ENCODE measurements at places on chromosomes 11 and 22.
A peak's percentile ranks its signal among the peaks of the same experiment; 100 is the strongest.

- DNase-seq: no peak
These were observed 46.2 kb downstream of the C11orf71 start for GRCh38 chr11:114354076-114354475.

GRCh38 chr11:33134276-33134675 is 27.0 kb downstream of the CSTF3 start:
- DNase-seq: no peak

GRCh38 chr22:47853750-47854149 is 1091.3 kb downstream of the TBC1D22A start:
- no peak for DNase-seq

DNA sequence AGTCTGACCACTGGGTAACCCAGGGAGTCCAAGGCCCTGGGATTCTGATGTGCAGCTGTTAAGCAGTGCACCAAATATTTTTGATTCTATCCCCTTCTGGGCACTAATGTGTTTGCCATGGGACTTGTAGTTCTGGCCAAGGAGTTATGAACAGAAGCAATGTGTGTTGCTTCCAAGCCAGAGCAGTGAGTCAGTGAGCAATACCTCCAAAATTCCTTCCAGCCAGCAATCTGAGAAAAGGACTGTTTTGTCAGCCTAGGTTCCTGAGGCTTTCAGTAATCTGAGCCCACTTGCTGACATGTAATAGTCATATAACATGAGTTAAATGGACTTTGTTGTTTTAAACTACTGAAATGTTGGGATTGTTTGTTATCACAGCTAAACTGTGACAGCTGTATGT is 311.4 kb downstream of the NELL1 start:
- no peak for DNase-seq

DNA sequence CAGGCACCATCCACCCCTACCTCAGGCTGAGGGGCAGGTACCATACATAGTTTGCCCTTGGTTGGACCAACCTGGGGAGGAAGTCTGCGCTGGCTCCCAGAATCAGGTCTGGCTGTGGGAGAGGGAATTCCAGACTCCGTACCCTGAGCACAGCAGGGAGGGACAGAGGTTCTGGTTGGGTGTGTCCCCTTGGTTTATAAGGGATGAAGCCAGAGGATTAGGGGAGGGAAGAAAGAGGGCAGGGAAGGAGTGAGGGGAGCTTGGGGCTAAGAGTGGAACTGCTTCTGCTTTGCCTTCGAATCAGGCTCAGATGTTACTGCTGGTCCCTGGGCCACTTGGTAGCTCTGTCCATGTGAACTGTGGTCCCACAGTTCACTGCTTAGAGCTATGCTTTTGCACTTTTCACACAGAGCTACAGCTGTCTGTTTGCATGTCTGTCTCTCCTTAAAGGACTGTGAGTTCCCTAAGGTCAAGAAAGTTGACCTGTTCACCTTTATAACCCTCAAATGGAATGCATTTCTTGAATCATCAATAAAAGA is 9.2 kb downstream of the MMP20 start:
- DNase-seq: no peak

GRCh38 chr11:12979928-12980689 is 29.0 kb upstream of the RASSF10 start:
- peak; percentile 24 for DNase-seq

DNA sequence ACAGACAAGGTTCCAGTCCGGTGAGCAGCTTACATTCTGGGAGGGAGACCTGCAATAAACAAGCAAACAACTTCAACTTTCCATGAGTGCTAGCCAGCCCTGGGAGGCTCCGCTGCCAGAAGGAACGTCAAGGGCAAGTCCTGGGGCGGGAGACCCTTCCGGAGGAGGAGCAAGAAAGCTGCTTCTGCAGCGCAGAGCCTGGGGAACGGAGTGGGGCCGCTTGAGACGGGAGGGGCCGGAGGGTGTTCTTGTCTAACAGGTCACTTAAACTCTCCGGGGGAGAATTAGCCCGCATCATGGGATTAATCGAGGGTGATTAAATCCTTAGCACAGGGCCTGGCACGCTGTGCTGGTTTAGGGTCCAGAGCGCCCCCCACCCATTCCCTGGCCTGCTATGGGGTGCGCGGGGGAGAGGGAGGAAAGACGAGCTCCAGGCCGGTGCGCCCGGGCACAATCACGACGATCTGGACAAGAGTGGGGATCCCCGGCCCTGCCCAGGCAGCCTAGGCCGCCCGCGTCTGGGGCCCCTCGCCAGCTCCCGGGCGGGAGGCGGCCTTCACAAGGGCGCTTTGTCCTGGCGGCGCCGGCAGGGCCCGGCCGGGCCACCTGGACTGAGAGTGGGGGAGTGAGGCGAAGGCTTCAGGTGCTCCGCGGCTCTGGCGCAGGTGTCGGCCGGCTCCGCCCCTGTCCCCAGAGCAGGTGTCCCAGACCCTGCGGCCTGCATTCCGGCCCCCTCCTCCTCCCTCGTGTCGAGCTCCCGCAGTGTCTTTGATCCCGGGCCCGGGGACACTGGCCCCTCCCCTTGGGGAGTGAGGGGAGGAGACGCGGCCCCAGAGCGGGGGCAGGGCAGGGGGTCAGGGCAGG is 663 bp upstream of the LARGE2 start:
- DNase-seq: no peak

GRCh38 chr11:61090982-61091372 is 11.3 kb upstream of the CD5 start:
- DNase-seq: no peak

GRCh38 chr11:44008088-44008501 is 39.7 kb upstream of the ACCSL start:
- DNase-seq: no peak

DNA sequence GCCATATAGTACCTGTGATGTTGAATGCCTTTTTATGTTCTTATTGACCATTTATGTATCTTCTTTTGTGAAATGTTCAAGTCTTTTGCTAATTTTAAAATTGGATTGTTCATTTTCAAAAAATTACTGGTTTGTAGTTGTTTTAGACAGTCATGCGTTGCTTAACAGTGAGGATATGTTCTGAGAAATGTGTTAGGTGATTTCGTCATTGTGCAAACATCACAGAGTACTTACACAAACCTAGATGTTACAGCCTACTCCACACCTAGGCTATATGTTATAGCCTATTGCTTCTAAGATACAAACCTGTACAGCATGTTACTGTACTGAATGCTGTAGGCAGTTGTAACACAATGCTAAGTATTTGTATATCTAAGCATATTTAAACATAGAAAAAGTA is 32.5 kb downstream of the PDE3B start:
- DNase-seq: no peak

DNA sequence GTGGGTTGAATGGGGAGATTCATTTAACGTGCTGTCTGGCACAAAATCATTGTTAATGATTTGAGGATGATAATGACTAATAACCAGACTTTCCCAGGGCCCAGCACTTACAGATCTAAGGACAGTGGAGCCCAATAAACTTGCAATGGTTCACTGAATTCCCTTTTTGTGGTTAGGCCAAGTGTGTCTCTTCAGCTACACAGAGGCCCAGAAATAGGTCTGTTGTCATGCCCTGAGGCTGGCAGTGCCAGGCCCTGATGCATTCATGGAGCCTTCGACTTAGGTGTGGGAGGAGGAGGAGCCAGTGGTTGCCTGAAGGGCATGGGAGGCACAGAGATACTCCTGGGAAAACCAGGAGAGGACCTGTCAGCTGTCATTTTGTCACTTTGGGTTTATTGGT is 56.1 kb downstream of the KIAA1671 start:
- DNase-seq: no peak

DNA sequence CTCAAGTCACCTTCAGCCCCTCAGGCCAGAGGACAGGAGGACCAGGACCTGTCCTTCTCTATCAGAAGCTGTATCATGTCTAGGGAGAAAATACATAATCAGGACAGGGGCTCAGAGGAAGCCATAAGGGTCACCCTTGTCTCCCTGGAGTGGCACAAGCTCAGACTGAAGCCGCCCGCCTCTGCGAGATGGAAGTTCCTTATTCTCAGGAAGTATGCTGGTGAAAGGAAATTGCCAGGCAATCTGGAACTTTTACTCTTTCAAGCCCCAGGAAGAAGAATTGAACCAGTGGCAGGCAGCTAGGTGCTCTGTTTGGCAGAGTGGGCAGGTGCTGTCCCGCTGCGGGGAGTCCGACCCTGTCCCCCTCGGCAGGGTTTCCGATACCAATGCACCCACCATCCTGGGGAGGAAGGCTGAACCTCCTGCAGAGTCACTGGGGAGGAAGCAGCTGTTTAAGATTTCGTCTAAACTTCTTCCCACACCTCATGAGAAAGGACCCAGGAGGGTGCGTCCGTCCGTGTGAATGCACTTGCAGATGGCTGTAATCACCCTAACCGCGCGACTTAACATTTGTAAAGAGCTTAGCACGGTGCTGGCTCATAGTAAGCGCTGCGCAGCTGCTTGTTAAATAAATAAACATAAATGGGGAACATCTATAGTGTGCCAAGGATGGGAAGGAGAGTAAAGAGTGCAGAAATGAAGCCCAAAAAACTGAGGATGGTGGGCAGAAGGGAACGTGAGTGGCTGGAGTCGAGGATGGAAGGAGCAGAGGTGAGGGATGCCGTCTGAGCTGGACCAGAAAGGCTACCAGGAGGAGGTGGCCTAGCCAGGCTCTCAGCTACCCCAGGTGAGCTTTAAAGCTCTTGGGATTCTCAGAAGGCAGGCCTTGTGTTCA is 5.0 kb upstream of the ANO1 start:
- DNase-seq: no peak

DNA sequence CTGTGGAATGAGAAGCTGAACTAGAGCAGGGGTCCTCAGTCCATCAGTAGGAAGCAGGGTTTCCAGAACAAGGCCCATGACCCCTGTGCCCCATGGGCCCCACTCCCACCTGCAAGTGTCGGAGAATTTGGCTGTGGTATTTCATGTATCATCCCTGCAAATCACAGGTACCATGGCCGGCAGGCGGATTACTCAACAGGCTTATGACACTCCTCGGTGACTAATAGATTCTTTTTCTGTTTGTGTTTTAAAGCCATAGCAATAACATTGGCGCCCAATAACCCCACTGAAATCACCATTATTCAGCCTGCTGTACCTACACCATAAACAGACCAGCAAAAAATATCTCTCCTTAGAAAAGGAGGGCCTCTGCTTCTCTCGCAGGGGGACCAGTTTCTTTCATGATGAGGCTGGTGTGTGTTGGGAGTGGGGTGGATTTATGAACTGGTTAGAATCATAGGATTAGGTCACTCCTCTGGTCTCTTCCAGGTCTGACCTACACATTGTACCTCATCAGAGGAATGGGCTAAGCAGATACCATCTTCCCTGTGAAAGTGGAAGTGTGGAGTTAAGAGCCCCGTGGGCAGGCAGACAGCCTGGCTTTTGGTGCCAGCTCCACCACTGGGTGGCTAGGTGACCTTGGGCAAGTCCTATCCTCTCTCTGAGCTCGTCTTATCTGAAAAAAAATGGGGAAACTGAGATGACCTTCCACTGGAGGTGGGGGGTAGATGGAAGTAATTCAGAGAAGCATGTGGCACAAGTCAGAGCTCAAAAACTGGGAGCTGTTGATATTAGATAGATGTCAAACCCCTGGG is 60.2 kb upstream of the WNT11 start:
- DNase-seq: no peak

DNA sequence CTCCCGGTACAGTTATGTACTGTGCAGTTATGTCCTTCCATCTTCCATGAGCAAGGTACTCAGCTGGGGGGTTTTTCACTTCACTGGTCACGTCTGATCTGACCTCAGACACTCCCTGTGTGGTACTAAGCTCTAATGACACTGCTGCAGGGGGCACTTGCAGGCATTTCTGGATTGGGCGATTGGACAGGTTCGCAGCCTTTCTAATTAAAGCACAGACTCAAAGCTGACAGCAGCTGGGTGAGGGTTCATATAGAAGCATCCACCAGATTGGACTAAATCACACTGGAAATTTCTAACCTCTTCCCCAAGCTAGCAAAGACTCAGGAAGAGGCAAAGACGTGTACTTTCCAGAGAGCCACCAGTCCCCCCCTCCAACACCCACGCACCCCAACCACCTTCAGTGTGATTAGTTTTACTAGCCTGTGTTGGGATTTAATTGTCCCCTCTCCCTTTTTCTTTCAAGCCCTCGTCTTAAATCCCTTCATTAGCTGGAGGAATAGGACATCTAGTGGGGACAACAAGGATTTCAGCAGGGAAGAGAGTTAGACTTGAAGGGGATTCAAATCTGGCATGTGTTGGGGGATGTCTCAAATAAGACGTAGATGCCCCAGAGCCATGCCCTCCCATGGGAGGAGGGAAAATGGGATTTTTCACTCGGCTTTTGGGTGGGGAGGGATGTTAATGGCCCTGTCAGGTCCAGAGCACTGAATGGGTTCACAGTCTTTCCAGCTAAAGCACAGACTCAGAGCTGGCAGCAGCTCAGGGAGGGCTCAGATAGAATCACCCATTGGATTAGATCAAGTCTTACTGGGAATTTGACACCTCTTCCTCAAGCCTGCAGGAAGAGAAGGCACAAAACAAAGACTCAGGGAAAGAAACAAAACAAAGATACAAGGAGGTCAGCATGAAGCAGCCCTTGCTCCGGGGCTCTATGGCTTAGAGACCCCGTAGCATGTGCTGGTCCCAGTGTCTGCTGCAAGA is 10.9 kb downstream of the INS start:
- peak; percentile 49 for DNase-seq

DNA sequence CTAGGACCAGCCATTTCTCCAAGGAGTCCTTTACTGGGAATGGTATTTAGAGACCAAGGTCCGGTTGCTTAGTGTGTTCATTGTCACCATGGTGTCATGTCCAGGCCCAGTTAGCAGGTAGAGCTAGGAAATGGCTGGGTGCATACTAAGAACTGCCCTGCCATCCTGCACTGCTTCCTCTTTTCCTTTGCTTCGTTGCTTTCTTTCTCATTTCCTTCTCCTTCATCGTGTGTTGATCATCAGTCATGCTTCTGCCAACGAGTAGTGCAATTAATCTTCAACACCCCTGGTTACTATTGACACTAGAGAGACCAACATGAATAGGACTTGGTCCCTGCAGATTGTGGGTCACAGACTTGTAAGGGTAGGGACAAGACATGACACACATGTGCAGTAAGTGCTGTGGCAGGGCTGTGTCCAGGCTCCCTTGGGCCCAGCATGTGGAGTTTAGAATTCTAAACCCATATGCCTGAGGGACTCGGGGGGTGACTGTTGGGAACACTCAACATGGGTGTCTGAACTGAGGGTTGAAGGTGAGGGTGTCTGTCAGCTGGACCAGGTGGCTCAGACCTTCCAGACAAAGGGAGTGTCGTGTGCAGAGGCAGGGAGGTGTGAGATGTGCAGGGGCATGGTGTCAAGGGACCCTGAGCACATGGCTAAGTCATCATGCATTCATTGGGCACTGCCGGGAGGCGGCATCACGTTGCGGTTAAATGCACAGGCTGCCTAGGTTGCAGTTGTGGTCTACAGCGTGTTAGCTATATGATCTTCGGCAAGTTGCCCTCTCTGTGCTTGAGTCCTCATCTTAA is 42.6 kb downstream of the ST14 start:
- DNase-seq: no peak

DNA sequence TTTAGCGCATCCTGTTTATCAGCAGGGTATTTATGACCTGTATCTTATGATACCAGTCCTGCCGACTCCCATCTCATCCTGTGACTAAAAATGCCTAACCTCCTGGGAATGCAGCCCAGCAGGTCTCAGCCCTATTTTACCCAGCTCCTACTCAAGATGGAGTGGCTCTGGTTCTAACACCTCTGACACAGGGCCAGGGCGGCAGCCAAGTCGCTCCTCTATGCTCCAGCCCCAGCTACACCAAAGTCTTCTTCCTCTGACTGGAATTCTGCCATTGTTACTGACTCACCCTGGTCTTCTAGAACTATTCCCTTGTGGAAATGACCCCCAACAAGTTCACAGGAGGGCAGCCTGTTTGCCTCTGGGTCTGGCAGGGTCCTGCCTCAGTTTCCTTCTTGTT is 7.9 kb upstream of the C1QTNF6 start:
- no peak for DNase-seq
